ENCODE measurements at places on chromosomes 6 and 20.

DNA sequence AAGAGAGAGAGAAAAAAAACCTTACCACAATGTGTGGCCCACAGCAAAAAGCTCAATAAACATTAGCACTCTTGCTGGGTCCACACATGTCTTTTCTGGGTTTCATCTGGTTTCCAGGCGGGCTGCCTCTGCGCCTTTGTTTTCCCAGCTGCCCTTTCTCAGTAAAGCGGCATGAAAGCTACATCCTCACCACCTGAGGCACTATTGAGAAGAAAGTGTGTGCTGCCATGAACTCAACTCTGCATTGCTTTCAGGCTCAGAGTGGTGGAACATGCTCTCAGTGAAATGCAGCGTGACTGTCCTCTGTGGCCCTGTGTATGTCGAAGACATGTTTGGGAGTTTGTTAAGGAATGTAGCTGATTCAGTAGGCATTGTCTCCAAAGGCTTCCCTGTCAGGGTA is 102.3 kb downstream of the LYRM2 start:
- H3K4me3 ChIP-seq: no peak overlapping the region
- H3K27ac ChIP-seq: no peak overlapping the region
- H3K36me3 ChIP-seq: no peaks in the 10 kb centered on the region
- H3K27me3 ChIP-seq: no peaks in the 10 kb centered on the region
- DNase-seq: no peak

DNA sequence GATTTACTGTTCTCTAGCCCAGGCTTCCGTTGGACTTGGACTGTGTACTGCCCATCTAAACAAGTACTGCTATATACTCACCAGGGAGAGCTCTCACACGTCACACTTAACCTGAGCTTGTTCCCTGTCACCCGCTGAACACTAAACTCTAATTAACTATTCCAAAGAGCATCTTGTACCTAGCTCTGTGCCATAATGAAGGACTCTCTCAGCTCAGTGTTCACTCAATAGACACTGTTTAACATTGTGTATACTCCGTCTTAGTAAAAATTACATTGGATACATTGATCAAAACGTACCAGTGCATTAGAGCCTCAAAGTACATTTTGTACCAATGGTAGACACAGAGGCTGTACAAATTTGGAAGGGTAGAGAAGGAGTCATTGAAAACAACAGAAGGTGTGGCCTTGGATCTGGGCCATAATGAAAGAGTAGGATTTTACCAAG is 55.4 kb upstream of the EPHA7 start:
- H3K4me3 ChIP-seq: no peak overlapping the region
- no peak overlapping the region for H3K27ac ChIP-seq
- no peak for DNase-seq
- peaks cover 9% of the 10 kb centered on the region for H3K4me1 ChIP-seq

DNA sequence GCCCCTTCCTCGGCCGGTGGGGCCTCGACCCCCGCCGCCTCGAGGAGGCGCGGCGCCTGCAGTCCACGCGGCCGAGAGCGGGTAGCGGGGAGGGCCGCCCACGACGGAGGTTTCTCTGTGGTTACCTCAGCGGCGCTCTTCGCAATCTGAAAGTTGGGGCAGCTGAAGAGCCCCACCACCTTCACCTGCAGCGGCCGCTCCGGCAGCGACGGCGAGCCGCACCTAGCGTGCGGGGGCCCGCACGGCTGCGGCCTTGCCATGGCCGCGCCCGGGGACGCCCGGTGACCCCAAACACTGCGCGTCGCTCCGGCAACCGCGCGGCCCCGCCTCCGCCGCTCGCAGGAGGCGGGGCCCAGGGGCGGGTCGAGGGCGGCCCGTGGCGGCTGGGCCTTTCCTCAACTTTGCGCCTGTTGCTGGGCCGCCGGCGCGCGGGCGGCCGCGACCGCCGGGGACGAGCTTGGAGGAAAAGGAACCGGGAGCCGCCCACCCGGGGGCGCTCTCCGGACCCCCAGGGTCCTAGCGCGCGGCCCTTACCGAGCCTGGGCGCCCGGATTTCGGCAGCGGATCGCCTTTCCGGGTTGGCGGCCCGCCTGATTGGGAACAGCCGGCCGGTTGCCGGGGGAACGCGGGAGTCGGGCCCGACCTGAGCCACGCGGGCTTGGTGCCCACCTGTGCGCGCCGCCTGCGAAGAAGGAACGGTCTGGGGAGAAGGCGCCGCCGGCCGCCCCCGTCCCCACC is at the start of the genes PPIL6 and SMPD2:
TSS of gene PPIL6 (minus strand) at position 298 of the 738 bp plus-strand sequence. CDS start at position 260, 38 bp downstream.
TSS of gene SMPD2 (plus strand) at position 394 of the 738 bp plus-strand sequence. CDS start 398 bp downstream, outside the sequence.
- peak within 1 kb of the TSS; percentile 84 for H3K4me3 ChIP-seq
- H3K36me3 ChIP-seq: no peaks in the 10 kb centered on the region
- H3K27me3 ChIP-seq: no peaks in the 10 kb centered on the region
- H3K27ac ChIP-seq: peak within 1 kb of the TSS; percentile 36
- DNase-seq: peak; percentile 81

GRCh38 chr6:22392711-22393110 is 95.9 kb upstream of the PRL start:
- no peaks in the 10 kb centered on the region for H3K36me3 ChIP-seq
- no peak overlapping the region for H3K4me3 ChIP-seq
- no peaks in the 10 kb centered on the region for H3K4me1 ChIP-seq
- H3K27me3 ChIP-seq: no peaks in the 10 kb centered on the region
- H3K27ac ChIP-seq: no peak overlapping the region

GRCh38 chr20:13671512-13671911 is 32.8 kb upstream of the TASP1 start:
- H3K27ac ChIP-seq: no peak overlapping the region
- H3K36me3 ChIP-seq: no peaks in the 10 kb centered on the region
- no peak overlapping the region for H3K4me3 ChIP-seq

DNA sequence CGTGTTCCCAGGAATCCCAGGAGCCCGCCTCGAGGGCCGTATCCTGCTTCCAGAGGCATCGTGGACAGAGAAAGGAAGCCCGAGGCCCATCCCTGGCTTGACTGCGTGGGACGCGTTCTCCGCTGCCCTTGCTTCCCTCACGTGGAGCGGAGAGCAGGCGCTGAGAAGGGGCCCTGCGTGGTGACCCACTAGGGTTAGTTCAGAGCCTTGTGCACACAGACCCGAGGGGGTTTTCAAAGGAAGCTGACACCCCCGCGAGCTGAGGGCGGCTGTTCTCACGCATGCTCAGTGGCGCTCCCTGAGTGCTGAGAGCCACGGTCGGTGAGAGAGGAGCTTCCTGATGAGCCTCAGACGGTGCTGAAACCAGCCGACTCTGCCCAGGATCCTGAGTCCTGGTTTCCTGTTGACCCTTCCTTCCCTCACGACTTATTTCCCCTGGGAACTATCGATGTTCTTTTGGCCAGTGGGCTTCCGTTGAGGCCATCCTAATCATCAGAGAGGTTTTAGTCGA is 28.9 kb upstream of the CCR6 start:
- H3K4me1 ChIP-seq: no peaks in the 10 kb centered on the region
- no peak for DNase-seq
- no peak overlapping the region for H3K27ac ChIP-seq
- H3K27me3 ChIP-seq: peaks cover 18% of the 10 kb centered on the region
- H3K4me3 ChIP-seq: no peak overlapping the region
